ENCODE measurements at places on chromosomes 4 and X. TPM values are rescaled to one million over a fixed set of nuclear protein-coding genes. Genes with fewer than 3 reads are reported as not detected.

The DUX4 gene
- not detected for total RNA-seq

- no peak overlapping the region for H3K4me3 ChIP-seq
- no peaks in the 10 kb centered on the region for H3K36me3 ChIP-seq
- no peaks in the 10 kb centered on the region for H3K27me3 ChIP-seq
- no peak for DNase-seq
- H3K27ac ChIP-seq: no peak overlapping the region
Observed at GRCh38 chr4:60805500-60806313, 394.4 kb upstream of the ADGRL3 start.

DNA sequence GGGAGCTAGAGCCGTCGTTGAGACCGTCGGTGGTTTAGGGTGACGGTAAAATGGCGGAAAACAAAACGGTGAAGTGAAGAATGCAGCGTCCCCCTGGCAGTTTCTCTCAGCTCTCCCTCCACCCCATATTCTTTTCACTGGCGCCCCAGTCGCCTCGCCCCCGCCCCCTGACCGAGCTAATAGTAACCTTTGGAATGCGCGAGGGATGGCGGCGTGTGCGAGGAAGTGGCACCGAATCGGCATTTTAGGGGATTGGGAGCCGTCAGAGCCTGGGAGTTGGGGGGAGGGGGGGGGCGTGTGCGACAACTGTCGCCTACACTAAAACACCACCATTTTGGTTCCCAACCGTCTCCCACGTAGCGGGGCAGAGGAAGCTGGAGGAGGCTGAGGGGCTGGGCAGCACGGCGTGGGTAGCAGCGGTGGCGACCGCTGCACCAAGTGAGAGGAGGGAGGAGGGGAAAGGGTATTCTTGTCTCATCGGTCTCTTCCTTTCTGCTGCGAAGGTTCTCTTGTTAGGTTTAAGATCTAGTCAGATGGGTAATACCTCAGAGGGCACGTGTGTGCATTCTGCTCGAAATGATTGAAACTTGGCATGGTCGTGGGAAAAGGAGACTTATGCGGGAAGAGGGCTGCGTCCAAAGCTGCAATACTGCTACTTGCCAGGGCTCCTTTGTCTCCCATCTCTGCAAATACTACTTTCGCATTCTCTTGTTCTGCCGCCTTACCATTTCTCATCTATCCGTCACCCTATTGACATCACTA, 840 bp downstream of the ZNF711 start:
- no peaks in the 10 kb centered on the region for H3K27me3 ChIP-seq
- no peak overlapping the region for H3K27ac ChIP-seq
- H3K36me3 ChIP-seq: no peaks in the 10 kb centered on the region
- H3K4me1 ChIP-seq: no peaks in the 10 kb centered on the region
- DNase-seq: peak; percentile 7

DNA sequence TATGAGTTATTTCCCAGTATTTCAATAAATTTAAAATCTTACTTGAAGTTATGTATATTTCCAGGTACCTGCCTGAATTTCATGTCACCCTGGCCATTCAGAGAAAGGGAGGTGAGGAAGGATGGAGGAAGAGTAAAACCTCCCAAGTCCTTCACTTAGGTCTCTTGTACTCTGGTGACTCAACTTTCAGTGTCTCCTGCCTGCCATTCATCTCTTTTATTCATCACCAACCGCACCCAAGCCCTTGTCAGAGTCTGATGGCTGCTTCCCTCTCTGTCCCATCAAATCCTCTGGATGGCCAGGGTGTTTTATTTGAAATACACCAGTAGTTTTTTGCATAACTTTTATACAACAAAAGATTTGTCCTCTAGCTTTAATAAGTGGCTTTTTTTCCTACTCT, 17.8 kb downstream of the TMPRSS11E start:
- DNase-seq: no peak
- no peaks in the 10 kb centered on the region for H3K27me3 ChIP-seq

DNA sequence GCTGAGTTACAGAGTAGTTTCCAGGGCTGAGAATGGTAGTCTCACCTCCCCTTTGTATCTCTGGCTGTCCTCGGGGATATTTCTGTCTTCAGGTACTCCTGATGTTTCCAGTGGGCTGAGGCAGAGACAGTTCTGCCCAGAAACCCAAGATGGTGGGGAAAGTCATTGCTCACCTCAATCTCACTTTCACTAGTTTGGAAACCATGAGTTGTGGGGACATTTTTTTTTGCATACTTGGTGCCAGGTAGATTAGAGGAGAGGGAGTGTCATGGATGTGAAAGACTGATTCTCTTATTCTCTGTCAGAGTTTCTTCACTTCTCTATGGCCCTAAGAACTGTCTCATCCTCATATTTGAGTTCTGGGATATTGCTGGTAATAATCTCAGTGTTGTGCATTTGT, 708.6 kb upstream of the MAGEB2 start:
- no peaks in the 10 kb centered on the region for H3K36me3 ChIP-seq
- no peak overlapping the region for H3K4me3 ChIP-seq
- no peak for DNase-seq
- no peaks in the 10 kb centered on the region for H3K27me3 ChIP-seq

DNA sequence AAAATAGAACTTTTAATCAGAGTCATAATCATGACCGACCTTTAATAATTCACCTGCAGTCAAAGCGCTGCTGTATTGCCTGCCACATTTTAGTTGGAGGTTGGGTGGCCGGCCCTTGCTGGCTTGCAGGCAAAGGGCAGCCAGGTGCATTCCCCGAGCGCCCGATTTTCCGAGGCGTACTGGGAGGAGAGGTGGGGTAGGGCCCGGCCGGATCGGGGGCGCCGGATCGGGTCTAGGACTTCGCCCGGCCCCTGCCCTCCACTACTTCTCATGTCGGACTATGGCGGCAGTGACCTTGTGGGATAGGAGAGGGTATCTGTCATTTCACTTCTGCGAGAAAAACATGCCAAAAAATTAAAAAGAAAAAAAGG, 2.5 kb upstream of the RS1 start:
- peak overlapping the region; percentile 20 for H3K4me3 ChIP-seq
- H3K4me1 ChIP-seq: no peaks in the 10 kb centered on the region
- H3K27me3 ChIP-seq: no peaks in the 10 kb centered on the region
- peak; percentile 38 for DNase-seq
- H3K27ac ChIP-seq: peak overlapping the region; percentile 79
- H3K36me3 ChIP-seq: no peaks in the 10 kb centered on the region

Measured in thyroid gland (tissue), 4 donors.